ENCODE measurements at places on chromosomes 11 and 22.

DNA sequence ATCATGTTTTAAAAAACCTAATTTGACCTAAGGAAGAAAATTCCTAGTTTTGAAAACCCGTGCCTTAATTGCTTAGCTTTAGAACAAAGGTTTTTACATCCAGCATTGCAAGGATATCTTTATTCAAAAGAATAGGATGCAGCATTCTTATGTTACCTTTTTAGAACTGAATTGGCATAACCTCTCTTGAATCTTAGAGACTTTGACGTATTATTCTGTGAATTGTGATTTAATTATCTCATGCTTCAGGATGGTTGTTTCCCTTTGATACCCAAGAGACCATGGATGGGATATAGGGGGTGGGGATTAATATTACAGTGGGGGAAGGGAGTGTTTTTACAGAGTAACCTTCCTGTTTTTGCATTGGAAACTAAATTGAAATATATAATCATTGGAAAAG lies 49.4 kb downstream of the ARHGEF12 start:
- DNase-seq = no peak

DNA sequence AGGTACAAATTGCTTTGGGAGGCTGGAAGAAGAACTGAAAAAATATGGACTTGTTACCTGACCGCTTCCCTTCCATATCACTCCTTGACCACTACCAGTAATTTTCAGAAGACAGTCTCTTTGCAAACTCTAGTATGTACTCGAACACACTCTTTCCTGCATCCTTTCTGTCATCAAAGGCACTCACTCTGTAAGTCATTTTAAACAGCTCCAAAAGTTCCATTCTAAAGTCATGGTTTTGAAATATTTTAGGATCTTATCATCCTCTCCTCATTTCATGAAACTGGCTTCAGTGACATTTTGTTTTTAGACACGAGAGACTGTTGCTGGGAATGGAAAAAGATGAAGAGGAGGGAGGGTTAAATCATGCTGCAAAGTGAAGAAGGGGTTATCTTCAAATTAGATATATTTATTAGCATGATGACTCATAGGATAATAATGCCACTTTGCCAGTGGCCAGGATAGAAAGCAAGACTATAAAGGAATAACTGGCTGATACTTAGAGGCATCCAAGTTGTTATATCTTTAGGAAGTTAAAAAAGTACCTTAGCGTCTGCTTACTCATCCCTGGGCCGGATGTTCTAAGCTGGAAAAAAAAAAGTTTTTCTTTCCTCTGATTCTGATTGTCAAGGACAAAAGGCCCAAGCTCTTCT lies 549.3 kb downstream of the METTL15 start:
- no peak for DNase-seq

- DNase-seq = no peak
Observed at GRCh38 chr22:27063406-27063805, 406.0 kb downstream of the MIAT start.

DNA sequence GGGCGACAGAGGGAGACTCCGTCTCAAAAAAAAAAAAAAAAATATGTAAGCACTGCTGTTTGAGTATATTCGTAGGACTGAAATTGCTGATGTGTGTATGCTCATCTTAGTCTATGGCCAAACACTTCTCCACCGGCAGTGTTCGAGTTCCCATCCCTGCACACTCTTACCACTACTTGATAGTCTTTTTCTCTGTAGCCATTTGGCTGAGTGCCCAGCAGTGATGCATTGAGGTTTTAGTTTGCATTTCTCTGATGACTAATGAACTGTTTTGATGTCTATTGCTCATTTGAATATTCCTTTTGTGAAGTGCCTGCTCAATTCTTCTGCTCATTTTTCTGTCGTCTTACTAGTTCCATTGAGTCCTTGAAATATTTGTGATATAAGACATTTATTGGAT lies 1.9 kb downstream of the TIRAP start:
- DNase-seq = peak; percentile 71

DNA sequence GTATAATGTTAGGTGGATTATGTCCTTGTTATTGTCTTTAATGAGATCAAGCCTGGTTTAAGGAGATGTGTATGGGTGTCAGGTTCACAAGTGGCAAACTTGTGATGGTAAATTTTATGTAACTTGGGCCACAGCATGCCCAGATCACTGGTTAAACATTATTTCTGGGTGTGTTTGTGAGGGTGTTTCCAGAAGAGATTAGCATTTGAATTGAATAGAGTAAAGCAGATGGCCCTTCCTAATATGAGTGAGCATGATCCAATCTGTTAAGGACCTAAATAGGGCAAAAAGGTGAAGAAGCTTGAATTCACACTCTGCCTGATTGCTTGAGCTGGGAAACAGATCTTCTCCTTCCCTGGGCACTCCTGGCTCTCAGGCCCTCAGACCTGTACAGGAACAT lies 20.7 kb downstream of the OR5B21 start:
- no peak for DNase-seq

DNA sequence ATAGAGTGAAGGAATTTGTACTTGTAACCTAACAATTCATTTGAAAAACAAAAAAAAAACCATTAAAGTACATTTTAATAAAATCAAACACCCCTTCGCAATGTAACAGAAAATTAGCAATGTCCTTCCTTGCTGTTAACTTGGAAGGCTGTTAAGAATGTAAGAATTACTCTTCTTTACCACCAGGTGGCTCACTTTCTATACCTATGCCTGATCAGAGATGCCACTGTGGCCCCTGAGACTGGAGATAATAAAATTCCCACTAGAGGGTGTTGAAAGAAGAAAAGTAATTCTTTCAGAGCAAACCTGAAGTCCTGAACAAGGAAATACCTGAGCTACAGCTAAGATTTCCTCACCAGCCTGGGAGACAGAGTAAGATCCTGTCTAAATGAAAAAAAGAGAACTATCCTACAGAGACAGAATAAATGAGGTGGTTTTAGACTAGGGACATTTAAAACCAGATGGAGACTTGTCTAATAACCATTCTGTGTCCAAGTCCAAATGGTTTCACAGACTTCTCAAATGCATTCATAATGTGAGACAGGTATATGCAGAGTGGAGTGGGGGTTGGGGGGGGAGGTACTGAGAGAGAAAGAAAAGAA lies 1089.3 kb downstream of the FAM181B start:
- no peak for DNase-seq

GRCh38 chr11:25991476-25991875 lies 340.5 kb upstream of the ANO3 start:
- DNase-seq = no peak

DNA sequence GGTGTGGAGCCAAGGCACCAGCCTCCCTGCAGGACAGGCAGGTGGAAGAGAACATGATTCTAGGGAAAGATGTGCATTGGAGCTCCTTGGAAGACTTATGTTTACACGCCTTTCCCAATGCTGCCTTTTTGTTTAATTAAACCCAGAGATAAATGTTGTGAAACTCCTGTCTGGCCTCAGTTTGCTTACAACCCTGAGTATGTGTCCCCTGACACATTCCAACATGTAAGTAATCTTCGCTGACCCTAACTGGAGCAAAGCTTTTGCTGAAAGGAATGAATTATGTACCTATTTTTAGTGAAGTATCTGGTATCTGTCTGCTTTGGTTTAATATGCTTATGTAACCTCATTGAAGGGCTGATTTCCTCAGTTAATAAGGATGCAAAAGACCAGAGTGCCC lies 56.7 kb downstream of the APIP start:
- DNase-seq = no peak

GRCh38 chr11:80914311-80914710 lies 1473.5 kb upstream of the TENM4 start:
- no peak for DNase-seq

DNA sequence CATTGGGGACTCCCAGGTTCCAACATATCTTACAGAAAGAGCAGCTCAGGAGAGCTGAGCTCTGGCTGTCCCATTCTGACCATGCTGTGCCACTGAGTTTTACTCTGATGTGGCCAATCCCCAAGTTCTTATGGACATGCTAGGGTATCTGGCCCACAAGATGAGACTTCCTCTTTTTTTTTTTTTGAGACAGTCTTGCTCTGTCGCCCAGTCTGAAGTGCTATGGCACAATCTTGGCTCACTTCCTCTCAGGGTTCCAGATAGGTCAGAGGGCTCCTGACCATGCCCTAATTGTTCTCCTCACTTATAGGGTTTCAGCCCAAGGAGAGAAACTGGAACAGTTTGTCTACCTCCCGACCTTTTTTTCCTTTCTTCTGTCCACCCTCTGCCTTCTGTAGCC lies 152.3 kb upstream of the CCDC90B start:
- no peak for DNase-seq

DNA sequence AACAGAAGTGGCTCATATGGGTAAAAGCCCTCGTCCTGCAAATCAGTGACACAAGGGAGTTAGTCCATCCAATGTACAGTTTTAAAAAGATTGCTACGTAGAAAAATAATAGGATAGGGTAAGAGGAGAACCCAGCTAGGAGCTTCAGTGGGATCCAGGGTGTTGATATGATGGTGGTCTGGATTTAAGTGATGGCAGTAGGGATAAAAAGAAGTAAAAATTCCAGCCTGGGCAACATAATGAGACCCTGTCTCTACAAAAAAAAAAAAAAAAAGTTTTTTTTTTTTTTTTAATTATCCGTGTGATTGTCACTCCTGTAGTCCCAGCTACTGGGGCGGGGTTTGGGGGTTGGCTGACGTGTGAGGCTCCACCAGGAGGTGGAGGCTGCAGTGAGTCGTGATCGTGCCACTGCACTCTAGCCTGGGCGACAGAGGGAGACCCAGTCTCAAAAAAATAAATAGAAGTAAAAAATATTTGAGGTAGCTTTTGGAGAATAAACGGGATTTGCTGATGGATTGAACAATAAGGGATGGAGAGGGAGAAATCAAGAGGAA lies 7.0 kb upstream of the L3MBTL2 start:
- DNase-seq = peak; percentile 66

- peak; percentile 40 for DNase-seq
Observed at GRCh38 chr11:133945087-133945974, 11.4 kb downstream of the IGSF9B start.

GRCh38 chr22:38222797-38223119 lies 21.0 kb downstream of the MAFF start:
- peak; percentile 61 for DNase-seq

DNA sequence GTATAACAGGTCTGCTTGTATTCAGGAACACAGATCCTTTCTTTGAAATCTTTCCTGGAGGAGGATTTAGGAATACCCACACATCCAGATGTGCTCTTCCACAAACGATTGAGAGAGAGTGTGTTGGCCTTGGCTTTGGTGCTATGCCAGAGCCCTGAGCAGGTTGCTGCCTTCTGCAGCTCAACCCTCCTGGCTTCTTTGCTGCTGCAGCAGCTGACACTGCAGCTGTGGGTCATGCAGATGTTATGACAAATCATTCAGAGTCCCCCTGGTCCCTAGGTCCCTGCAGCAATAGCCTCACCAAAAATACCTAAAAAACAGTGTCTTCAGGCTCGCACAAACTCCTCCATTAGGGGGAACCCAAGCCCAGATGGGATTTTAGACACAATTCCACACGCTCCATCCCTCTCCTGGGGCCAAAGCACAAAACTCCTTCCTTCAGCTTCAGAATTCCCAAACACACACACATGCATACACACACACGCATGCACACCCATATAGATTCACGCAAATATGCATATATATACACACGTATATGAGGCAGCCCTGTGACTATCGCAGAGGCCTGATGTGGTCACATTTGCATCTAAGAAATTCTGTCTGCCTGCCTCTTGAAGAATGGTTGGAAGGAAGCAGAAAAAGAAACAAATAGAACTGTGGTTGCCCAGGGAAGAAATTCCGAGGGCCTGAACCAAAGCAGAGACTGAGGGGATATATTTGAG lies 35.4 kb downstream of the SLN start:
- no peak for DNase-seq

DNA sequence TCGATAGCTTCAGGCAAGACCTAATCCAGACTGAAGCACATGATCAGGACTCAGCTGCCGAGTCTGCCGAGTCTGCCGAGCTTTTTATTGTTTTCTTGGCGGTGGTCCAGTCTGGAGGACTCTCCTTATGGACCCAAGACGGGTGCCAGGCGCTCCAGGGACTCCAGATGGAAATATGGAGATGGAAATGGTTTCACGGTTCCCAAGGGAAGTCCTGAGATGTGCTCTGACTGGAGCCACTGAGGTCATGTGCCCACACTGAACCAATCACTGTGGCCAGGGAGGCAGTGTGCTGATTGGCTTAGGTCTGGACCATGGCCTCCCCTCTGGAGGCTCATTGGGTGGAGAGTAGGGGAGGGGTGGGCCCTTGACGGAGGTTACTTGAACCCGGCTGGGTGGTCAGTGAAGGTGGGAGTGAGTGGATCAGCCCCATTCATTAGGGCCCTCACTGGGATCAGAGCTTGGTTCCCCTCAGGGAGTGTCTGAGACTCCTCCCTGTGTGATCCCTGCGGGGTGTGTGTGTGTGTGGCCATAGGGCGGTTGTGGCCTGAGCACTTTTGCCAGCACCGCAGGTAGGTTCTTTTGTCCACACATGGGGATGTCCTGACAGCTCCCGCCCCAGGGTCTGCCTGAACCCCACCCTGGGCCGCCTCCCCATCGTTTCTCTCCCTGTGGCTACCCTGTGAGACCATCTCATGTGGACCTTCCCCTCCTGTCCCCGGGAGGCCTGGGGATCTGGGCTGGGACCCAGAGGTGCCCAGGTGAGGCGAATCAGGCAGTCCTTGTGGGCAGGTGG lies 14.0 kb downstream of the RPS6KA4 start:
- DNase-seq = peak; percentile 44
